ENCODE measurements at places on chromosomes 11 and 22. TPM values are rescaled to one million over a fixed set of nuclear protein-coding genes. Genes with fewer than 3 reads are reported as not detected.
A peak's percentile ranks its signal among the peaks of the same experiment; 100 is the strongest.

The MYBPC3 gene
- not detected for total RNA-seq

GRCh38 chr11:27429761-27430393 lies 42.7 kb downstream of the LGR4 start:
- DNase-seq: no peak

- DNase-seq: no peak
Observed at GRCh38 chr22:43308060-43308830, 34.9 kb downstream of the SCUBE1 start.

- DNase-seq: no peak
Observed at GRCh38 chr11:11558396-11558795, 63.4 kb downstream of the GALNT18 start.

- peak; percentile 36 for DNase-seq
Observed at GRCh38 chr11:13384908-13385640, 77.9 kb downstream of the BTBD10 start.

GRCh38 chr11:79087238-79087960 lies 353.4 kb downstream of the TENM4 start:
- no peak for DNase-seq

The UPK2 gene
- total RNA-seq: not detected

The KCNE3 gene
- 31.9 TPM for total RNA-seq

DNA sequence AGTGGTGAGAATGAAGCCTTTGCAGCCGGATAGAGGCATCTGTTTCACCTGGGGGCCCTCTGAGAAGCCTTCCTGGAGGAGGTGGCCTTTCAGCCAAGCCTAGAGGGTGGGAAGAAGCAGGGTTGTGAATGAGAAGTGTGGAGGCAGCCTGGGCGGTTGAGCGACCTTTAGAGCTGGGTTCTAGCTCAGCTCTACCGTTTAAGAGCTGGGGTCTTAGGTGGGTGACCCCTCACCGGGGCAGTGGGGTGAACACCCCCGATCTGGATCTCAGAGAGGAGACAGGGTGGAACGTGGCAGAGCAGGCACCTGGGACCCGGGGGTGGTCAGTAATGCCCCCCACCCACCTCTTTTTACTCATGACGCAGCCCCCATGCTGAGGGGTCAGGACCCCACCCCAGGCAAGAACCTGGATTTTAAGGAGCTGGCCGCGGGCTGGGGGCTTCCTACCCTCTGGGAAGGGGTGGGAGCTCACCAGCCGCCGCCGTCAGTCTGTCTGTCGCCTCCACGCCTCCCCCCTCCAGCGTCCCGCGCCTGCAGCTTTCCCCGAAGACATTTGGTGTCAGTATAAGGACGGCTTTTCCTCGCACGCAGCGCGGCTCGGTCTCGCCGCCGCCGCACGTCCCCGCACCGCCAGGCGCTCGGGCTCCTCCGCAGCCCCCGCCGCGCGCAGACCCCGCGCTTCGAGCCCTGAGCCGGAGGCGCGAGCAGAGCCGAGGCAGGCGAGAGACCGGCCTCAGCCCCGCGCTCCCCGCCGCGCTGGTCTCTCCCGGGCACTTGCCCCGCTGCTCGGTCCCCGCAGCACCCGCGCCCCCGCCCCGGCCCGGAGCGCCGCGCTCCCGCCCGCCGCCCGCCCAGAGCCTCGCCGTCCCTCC lies 13.3 kb upstream of the CACNA1I start:
- no peak for DNase-seq

- no peak for DNase-seq
Observed at GRCh38 chr22:48528221-48528915, 1299.3 kb downstream of the BRD1 start.

DNA sequence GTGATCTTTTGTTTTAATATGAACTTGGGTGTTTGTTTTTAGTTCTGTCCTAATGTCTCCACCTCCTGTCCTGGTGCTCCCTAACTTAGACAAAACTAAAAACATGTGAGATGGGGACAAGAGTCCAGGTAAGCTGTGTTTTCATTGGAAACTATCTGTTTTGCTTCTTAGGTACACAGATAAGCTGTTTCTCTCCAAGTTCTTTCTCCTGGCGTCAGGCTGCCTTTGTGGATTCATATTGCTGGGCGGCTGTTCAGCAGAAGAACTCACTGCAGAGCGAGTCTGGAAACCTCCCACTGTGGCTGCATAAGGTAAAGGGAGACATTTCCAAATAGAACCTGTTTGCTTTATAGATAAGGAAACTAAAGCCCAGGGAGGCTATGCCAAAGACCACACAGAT lies 24.7 kb downstream of the PANX1 start:
- DNase-seq: no peak

The GALNT18 gene
- 3.6 TPM for total RNA-seq

GRCh38 chr11:130871616-130872015 lies 44.7 kb downstream of the SNX19 start:
- no peak for DNase-seq

GRCh38 chr22:33756508-33756949 lies 163.7 kb downstream of the LARGE1 start:
- no peak for DNase-seq

The SOX10 gene
- total RNA-seq: 3.4 TPM

GRCh38 chr11:42085736-42086135 lies 626.3 kb upstream of the LRRC4C start:
- no peak for DNase-seq

DNA sequence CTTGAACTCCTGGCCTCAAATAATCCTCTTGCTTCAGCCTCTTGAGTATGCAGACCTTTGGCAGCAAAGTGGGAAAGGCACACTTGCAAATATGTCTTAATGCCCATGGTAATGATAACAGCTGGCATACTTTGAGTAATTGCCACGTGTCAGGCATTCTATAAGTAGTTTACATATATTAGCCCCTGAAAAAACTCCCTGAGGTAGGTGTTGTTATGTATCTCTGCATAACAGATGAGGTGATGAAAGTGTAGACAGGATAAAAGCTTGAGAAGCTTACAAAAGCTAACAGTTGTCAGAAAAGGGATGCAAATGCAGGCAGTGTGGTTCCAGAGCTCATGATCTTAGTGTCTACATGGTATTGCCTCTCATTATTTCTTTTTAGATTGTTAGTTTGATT lies 291.1 kb upstream of the C11orf87 start:
- DNase-seq: no peak

- DNase-seq: no peak
Observed at GRCh38 chr11:86606270-86606835, 66.1 kb downstream of the ME3 start.

The SLC22A6 gene
- not detected for total RNA-seq

- DNase-seq: no peak
Observed at GRCh38 chr11:17898782-17899181, 114.1 kb downstream of the SERGEF start.

- DNase-seq: no peak
Observed at GRCh38 chr22:47564651-47565434, 802.4 kb downstream of the TBC1D22A start.

Data from colonic mucosa (tissue), 4 donors.